WERI-Rb-1 (cell line): ENCODE measurements at places on chromosomes 6 and 20.

DNA sequence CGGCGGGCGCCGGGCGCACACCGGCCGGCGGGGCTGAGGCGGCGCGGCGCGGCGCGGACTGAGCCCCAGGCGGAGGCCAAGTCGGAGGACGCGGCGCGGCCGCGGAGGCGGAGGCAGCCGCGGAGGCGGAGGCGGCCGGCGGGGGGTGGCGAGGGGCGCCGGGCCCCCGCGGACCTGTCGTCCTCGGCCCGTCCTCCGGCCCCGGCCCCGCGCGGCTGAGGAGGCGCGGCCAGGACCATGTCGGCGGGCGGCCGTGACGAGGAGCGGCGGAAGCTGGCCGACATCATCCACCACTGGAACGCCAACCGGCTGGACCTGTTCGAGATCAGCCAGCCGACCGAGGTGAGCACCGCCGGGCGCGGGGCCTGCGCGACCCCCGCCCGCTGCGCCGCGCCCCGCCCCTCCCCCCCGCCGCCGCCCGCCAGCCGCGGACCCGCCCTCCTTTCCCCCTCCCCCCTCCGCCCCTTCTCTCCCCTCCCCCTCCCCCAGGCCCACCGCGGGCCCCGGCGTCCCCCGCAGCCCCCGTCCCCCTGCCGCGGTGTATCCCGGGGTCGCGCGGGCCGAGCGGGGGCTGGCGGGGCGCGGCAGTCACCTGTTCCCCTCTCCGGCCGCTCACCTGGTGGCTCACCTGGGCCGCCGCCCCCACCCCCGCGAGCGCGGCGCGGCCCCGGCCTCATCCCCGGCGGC lies at the start of gene AFDN:
AFDN (plus strand) TSS at position 16 of the 687 bp plus-strand sequence; CDS start at position 238, 222 bp downstream.
- DNase-seq: peak; percentile 30

DNA sequence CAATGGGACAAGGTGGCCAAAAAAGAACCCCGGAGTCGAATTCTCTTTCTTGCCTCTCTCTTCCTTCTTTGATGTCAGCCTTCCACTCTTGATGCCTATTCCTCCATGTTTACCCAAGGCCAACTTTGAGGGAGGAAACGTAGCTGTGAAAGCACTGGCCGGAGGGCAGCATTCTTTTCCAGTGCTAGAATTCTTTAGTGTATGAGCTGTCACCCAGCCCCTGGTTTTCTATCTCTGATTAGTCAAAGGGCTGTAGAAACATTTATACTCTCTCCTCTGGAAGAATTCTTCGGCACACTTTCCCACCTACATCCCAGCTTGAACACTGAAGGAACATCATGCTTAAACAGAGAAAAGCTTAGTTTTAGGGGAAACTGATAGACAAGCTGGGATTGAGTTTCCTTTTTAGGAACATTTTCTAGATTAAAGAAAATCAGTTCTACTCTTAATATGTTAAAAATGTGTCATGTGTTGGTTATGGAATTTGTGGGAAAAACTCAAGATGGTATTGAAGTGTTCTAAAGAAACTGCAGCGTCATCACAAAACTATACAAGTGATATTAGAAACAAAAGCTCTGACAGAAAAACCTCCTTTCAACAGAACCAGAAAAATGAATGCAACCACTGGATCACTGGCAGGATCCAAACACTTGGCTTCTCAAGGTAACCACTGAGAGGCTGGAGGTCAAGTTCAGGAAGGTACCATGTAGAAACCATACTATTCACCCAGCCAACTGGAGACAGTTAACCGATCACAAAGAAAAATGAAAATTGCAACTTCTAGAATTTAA lies 20.7 kb upstream of the UTRN start:
- DNase-seq: no peak

DNA sequence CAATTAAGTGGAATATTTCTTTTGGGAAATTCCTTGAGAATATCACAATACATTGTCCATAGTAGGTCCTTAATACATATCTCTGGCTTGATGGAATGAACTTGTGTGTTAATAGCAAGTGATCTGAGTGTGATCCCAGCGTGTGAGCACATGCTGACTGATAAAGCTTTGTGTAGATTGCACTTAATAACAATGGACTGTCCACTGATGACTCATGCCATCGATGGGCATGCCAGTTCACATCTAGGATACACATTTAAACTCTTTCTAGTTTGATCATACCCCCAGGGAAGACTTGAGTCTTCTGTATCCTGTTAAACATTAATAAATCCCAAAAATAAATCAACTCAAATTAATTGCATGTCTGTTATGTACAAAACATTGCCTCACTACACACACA lies 454.3 kb upstream of the SPTLC3 start:
- DNase-seq: no peak

DNA sequence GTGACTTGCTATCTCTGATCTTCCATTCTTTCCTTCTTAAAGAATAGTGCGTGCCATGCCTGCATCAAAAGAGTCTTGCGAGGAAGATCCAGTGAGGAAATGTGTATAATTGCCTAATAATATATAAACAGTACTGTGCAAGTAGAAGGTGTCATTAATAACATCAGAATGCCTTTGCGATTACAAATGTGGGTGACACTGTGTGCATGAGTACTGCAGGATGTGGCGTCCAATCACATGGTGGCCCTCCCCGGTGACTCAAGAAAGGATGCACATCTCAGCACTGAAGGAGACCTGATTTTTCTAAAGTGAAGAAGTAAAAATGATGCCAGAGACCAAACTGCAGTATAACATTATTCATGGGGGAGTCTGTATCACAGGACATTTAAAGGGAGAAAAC lies 107.5 kb upstream of the EDN1 start:
- no peak for DNase-seq

- no peak for DNase-seq
These were observed 122.2 kb downstream of the COL19A1 start for GRCh38 chr6:69988458-69989126.

- DNase-seq: no peak
These were observed 53.0 kb upstream of the CHD6 start for GRCh38 chr20:41671143-41671542.

- no peak for DNase-seq
These were observed 68.9 kb upstream of the FAM184A start for GRCh38 chr6:119147101-119148053.

DNA sequence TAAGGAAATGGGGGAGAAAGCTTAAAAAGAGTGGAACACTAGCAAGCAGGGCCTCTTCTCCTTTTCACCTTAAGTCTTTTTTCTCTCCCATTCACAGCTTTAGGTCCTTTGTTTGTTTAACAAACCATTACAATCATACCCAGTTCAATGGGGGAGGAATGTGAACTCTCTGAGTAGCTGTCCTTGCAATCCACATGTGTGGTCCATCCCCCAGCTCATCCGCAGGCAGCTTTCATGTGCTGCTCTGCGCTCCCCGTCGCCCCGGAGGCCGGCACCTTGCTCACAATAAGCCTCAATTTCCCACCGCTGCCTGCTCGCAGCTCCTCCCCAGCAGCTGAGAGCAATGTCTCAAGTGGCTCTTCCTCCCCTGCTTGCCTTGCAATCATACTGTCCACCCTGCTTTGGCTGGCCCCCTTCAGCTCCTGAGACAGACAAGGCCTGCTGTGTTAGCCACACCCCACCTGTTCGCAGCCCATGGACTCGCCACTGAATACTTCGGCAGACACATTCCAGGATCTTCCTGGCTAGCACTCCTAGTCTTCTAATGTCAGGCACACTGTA lies 49.1 kb downstream of the PLAGL1 start:
- DNase-seq: no peak

GRCh38 chr20:34720266-34720665 lies 16.1 kb downstream of the TP53INP2 start:
- DNase-seq: no peak

GRCh38 chr6:162684961-162685360 lies 42.6 kb downstream of the PRKN start:
- DNase-seq: no peak

GRCh38 chr6:114471450-114471849 lies 128.6 kb upstream of the HS3ST5 start:
- DNase-seq: no peak

GRCh38 chr6:25525078-25525477 lies 126.9 kb upstream of the SCGN start:
- DNase-seq: no peak

DNA sequence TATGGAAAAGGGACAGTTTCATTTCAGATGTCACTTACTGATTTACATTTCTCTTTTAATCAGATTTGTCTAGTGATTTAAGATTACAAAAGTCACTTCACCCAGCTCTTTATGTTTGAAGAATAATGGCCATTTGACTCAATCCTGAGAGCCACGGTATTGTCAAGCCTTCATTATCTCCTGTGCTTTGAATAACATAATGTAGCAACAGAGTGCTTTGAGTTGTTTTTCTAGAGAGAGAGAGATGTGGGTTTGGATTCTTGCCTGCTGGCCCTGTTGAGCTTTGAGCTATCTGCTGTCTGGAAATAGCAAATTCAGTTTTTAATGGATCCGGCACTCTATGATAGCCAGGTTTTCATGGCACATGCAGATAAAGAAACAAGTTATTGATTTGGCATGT lies 478.4 kb upstream of the SOX4 start:
- DNase-seq: no peak

DNA sequence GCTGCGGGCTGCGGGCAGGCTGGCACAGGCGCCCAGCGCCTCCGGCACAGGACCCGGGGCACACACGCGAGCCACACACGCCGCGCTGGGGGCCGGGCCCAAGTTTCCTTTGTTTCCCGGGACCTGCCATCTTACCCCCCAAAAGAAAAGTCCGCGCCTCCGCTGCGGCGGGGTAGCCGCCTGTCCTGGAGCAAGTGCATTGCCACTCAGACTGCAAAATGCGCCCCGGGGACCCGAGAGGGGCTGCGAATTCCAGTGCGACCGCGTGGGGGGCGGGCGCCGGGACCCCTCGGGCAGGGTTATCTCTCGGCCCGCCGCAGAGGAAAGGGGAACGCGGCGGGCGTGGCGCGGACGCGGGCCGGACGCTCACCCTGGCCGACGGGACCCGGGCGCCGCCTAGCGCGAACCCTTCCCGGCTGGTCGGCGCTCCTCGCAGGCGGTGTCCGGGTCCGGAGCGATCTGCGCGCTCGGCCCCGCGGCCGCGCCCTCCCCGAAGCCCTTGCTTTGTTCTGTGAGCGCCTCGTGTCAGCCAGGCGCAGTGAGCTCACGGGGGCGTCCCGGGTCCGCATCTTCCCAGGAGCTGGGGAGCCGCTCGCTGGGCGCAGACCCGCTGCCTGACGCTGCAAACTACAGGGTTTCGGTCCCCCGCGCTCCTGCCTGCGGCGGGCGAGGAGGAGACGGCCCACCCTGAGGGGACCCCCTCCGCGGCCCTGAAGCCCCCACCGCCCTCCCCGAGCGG lies 639 bp upstream of the CD24 start:
- DNase-seq: peak; percentile 61

GRCh38 chr6:159681191-159681880 lies 11.7 kb downstream of the SOD2 start:
- no peak for DNase-seq

- no peak for DNase-seq
These were observed 3.8 kb downstream of the TRAF3IP2 start for GRCh38 chr6:111601886-111602285.

DNA sequence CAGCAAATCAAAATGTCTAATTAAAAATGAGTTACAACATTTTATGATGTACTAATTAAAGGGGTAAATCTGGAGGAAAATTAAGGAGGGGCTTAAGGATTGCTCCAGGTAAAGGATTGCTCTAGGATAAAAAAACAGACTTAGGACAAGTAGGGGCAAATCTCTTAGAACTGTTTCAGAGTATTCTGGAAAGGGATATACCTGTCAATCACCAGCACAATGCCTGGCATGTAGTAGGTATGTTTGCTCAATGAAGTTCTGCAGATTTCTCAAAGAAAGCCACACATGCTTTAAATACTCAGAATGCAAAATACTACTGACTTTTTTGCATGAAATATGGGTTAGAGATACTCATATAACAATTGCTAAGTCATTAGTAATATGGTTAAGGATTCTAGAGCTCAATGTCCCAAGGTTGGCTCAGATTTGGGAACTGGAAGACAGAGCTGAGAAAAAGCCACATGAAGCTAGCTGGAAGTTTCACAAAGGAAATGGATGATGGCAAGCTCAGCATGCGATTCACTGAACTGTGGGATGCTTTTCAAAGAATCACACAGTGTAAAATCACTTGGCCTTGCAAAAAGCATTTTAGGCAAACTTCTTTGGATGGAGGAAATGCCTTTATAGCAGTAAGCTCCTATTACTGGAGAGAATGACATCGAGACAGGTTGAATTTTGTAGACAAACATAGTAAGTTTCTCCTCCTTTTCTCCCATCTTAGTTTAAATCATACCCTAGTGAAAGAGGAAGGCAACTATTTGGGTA lies 72.8 kb downstream of the MAP3K5 start:
- DNase-seq: no peak

GRCh38 chr6:120254651-120255050 lies 905.1 kb upstream of the MAN1A1 start:
- no peak for DNase-seq

- DNase-seq: no peak
These were observed 239.2 kb upstream of the DEFB112 start for GRCh38 chr6:50288881-50289280.

DNA sequence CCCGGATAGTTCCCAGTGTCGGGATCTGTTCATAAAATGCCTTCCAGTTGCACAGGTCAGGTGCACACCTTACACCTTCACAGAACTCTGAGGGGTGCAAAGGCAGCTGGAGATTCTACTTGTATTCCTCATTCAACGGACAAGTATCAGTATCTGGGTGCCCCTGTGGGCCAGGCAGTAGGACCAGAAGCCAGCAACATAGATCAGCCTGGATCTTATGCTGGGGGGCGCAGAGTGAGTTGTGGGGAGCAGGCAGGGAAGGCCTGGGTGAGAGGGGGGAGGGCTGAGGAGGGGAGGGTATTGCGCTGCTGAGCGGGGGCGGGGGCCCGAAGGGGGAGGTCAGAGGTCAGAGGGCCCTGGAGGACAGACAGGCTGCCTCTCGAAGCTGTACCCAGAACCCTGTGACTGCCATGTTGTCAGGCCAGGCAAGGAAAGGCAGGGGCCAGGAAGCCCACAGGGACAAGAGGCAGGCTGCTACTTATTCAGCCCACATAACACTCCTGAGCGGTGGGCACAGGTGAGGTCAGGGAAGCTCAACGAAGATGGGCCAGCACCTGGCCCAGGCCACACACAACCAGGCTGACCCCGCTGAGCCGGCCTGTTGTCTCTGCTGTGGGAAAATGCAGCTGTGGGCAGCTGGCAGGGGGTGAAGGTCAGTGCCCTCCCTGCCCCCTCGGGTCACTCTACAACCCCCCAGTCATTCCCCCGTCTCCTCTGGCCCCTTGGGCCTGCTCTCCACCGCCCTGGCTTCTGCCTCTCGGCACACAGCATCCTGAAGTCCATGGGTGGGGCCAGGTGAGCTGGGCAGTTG lies 1.1 kb downstream of the OPRL1 start:
- DNase-seq: no peak

DNA sequence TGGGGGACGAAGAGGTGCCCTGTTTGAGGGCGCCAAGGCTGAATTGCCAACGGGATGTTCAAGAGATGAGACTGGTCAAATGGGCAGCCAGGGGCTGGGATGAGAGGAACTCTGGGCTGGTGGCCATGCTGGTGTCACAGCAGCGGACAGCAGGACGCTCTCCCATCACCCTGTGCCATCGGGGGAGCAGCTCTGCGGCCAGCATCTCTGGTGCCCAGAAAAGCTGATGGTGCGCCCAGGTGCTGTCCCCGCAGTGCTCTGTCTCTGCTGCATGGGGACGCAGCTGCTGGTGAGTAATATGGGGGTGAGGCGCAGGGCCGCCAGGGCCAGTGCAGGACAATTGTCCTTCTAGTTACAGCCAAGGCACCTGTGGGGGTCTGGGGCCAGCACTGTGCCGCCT lies 4.9 kb upstream of the HRH3 start:
- no peak for DNase-seq
